Naive thymus-derived CD8-positive, alpha-beta T cell (primary cell): ENCODE measurements at places on chromosomes 12 and 14. TPM values are rescaled to one million over a fixed set of nuclear protein-coding genes. Genes with fewer than 3 reads are reported as not detected.

DNA sequence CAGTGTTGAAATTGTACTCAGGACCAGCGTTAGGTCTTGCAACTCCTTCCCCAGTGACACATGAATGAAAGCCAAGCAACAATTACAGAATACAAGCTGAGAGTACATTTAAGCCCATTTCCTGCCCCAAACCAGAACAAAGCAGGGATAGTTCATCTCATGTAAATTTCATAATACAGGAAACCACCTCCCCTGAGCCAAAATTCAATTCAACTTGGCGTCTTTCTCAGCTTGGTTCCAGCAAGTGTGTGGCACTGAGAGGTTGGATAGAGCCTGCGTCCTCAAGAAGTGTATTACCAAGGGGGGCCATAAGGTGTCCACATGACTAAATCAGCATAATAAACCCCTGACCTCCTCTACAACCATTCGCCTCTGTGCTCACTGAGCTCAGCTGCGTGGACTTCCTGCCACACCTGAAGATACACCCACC lies 278.9 kb upstream of the CRY1 start:
- DNase-seq = peak; percentile 50

DNA sequence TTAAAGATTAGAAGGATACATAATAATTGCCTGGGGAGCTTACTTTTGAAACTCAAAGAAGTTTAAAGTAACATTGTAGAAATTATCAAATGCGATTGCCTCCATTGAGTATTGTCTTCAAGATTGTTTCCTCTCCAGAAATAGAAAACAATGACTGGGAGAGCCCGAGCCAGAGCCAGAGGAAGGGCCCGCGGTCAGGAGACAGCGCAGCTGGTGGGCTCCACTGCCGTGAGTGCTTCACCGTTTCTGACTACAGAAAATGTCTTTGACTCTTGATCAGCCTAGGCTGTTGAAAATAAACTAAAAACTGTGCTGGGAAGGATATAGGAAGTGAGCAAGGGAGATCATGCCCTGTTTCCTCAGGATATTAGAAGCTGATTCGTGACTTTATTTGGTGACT lies 4.8 kb downstream of the PIWIL1 start:
- no peak for DNase-seq

- no peak for DNase-seq
These were observed 27.1 kb downstream of the CCDC92 start for GRCh38 chr12:123945287-123946151.

OR6C2 gene
- polyA plus RNA-seq = not detected

KRT85 gene
- not detected for polyA plus RNA-seq

PTGDR gene
- polyA plus RNA-seq = 0.74 TPM

ZNF410 gene
- 64.8 TPM for polyA plus RNA-seq

GRCh38 chr14:87940894-87941293 lies 52.1 kb downstream of the GALC start:
- DNase-seq = no peak

DNA sequence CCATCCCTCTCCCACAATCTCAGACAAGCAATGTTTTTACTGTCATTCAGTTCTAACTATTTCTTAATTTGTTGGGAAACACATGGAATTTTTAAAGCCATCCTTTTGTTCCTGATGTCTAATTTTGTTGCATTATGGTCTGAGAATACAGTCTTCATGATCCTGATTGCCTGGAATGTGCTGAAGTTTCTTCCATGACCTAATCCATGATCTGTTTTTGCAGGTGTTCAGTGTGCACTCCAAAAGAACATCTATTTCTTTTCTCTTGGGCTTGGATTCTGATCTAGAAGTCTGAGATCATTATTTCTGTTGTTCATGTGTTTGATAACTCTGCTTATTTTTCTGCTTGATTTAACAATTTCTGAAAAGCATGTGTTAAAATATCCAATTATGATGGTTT lies 43.2 kb upstream of the PHC1 start:
- DNase-seq = no peak

GRCh38 chr14:99246536-99247097 lies 25.4 kb downstream of the BCL11B start:
- peak; percentile 82 for DNase-seq

DNA sequence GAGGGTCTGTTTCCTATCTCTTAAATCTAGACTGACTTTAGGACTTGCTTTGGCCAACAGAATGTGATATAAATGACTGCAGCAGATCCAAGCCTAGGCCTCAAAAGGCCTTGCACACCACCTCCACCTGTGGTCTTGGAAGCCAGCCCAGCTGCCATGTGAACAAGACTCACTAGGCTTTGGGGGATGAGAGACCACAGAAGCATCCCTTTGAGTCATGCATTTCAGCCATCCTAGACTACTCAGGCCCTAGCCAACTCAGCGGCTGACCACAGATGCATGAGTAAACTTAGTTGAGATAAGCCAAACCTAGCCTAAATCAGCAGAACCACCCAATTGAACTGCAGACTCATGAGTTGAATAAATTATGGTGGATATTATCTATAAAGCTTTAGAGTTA lies 87.7 kb downstream of the KCNH5 start:
- DNase-seq = no peak

DNA sequence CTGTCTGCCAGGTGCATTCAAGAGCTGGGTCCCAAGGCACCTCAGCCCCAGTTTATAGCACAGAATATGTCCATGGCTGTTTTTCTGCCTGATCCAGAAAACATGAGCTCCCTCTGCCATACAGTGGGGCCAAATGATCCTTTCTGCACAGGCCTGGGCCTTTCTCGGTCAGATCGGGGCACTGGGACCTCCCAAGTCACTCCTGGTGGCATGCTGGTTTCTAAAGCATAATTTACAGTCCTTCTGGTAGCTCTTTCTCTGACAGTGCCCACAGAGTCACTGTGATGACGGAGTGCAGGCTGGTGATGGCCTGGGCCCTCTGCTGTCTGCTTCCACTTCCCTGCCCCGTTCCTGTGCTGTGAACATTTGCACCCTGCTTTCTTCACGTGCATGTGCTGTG lies 99.2 kb downstream of the ADGRD1 start:
- DNase-seq = no peak
